ENCODE measurements at places on chromosomes 7 and 10.

GRCh38 chr10:132096223-132096622, 30.5 kb downstream of the JAKMIP3 start:
- no peak for DNase-seq

GRCh38 chr7:75804004-75804403, 9.6 kb downstream of the CCL24 start:
- DNase-seq, result no peak

- no peak for DNase-seq
Observed at GRCh38 chr10:106573106-106573505, 591.4 kb downstream of the SORCS1 start.

GRCh38 chr10:130430291-130430690, 294.1 kb downstream of the GLRX3 start:
- no peak for DNase-seq

DNA sequence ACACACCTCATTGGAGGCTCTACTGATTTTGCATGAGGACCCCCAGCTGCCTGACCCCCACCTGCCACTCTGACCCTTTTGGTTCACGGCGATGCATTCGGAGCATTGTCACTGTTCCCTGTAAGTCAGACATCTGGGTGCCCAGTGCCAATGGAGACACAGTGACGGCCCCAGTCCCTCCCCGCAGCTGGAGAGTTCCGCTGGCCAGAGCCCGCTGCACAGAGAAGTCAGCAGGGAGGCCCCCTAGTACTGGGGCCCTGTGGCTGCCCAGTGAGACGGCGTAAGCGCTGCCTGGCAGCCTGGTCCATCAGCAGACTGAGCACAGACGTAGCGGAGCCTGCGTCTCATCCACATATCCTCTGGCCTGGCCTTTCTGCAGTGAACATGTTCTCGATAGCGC, 77.5 kb downstream of the NKX6-2 start:
- DNase-seq, result no peak

- DNase-seq, result no peak
Observed at GRCh38 chr10:18140149-18140956, at the start of gene CACNB2. Gene CACNB2 (plus strand): TSS chr10:18140424.

DNA sequence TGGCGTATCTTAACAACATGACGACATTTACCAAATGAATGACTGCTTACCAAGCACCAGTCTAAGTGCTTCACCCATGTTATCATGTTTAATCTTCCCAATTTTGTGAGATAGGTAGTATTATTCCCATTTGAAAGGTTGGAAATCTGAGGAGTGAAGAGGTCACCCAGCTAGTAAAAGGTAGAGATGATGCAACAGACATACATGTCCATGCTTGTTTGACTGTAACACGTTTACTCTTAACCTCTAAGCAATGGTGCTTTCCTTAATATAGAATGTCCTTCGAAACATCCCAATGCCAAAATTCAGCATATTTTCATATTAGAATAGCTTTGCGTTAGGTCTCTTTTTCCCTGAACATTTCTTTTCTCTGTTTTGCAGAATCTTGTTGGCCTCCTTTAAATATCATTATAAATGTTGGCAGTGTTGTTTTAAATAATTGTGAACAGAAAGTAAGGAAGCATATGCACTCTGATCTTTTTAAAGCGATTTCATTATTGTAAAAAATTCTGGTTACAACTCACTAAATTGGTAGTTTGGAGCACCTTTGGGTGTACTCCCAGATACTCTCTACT, 722.8 kb downstream of the AUTS2 start:
- DNase-seq, result no peak

DNA sequence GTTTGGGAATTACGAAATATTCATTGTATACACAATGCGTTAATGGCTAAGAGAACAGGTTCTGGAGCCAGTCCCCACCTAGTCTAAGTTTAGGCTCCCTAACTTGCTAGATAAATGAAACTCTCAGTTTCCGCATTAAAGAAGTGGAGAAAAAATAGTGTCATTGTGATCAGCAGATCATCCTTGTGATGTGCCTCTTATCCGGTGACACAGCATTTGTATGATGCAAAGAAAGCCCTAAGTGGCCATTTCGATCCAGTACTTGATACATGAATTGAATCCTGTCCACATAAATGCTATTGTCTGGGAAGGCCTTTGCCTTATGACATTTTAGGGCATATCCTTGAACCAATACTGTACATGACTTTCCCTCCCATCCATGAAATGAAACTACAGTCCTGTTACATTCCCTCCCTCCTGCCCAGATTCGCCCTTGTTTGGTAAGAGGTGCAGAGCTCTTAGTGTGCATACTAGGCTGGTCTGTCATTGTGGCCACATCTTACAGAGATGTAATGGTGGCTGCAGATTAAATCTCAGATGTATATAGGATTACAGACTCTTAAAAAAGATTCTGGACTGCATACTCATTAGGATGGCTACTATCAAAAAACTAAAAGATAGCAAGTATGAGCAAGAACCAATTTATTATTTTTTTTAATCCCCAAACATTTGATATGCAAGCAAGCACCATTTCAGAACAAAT, 80.9 kb downstream of the LRRC4 start:
- no peak for DNase-seq
